ENCODE measurements at places on chromosomes 7 and 10. TPM values are rescaled to one million over a fixed set of nuclear protein-coding genes. Genes with fewer than 3 reads are reported as not detected.

DNA sequence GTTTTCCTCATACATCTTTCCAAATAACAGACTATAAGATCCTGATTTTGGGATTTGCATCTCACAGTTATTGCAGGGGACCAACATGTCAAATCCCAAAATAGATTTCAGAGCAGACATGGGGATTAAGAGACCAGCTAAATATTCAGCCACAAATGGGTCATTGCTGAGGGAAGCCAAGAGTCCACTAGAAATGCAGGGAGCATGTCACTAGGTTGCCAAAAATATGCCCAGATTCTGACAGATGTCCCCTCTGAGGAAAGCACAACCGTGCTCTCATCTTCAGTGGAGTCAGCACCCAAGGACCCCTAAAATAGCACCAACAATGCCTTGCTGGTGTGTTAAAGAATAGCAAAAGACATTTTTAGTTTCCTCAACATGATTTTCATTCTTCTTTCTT, 56.2 kb upstream of the AGK start:
- DNase-seq = no peak

DNA sequence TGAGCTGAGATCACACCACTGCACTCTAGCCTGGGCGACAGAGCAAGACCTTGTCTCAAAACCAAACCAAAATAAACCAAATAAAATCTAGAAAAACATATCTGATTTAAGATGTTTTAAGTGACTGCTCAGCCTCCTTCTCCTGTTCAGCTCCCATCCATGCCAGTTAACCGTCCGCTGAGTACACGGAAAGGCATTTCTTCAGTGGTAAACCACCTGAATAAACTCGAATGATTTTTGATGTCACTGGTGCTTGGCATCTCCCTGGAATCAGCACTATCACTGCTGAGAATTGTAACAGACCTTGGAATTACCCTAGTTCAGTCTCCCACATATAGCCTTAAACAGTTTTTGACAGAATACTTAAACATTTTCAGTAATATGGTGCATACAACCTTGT, 24.1 kb upstream of the NRCAM start:
- DNase-seq = no peak

DNA sequence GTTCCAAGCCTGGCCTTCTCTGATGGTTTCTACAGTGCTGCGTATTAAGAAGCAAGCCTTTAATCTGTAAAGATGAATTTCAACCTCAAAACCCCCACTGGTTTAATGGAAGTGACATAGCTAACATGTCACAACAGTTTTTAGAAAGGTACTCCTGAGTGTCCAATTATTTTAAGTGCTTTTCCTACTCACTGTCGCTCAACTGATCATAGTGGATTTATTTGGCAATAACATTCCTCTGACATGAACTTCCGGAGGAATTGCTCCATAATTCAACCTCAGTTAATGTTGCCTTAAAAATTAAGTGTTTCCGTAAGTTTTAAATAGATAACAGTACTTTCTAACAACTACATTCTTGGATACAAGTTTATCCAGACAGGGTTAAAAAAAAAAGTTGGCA, 57.5 kb downstream of the AGMO start:
- DNase-seq = no peak

DNA sequence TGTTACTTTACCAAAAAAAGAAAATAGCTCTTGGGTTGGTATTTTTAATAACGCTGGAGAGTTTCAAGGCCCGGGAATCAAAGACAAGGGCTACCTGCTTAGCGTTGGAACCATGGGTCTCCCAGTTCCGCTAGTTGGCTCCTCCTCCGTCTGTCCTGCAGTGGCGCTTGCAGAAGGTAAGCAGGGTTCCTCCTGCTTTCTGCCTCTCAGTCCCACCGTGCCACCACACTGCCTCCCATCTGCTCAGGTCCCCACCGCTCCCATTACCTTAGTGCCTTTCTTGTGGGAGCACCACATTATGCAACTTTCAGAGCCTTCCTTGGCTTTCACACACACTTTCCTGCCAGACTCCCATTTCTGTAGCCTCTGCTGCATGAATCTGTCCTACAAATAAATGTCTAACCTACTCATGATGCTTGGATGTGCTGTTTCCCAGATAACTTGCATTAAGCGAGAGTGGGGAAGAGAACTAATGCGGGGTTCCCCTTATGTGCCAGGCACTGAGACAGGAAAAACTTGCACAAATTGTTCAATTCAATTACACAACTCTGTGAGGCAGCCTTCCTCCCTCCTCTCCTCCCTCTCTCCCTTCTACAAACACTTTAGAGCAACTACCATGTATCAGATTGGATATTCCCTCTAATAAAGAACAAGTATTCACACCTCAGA, 124.5 kb downstream of the AOAH start:
- no peak for DNase-seq

GRCh38 chr7:5193880-5194279, 3.8 kb downstream of the WIPI2 start:
- DNase-seq = no peak

DNA sequence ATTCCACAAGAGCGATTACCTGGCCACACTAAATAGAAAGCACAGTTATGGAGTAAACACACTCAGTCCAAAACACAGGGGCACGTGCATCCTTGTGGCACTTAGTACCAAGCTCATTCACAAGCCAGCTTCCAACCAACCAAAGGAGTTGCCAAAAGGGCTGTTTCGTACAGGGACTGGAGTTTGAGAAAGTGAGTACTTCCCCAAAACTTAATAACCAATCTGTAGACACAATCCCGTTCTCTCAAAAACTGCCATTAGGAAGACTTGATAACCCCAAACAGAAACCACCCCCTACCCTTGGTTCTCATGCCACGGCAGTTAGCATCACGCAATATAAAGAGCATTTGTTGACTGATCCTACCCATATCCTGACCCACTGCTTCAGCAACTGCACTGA, 166.2 kb upstream of the ASAH2 start:
- DNase-seq = no peak

Gene COL17A1
- total RNA-seq = 1,768 TPM

Gene HTR7
- 0.48 TPM for total RNA-seq

Gene MRPS33
- 14.1 TPM for total RNA-seq

Gene PRKAG2
- 16.6 TPM for total RNA-seq

Gene ADO
- total RNA-seq = 19.6 TPM

Gene PNLIPRP2
- not detected for total RNA-seq

Gene UPK3BL2
- 24.4 TPM for total RNA-seq
